ENCODE measurements at places on chromosomes 11 and 22.

DNA sequence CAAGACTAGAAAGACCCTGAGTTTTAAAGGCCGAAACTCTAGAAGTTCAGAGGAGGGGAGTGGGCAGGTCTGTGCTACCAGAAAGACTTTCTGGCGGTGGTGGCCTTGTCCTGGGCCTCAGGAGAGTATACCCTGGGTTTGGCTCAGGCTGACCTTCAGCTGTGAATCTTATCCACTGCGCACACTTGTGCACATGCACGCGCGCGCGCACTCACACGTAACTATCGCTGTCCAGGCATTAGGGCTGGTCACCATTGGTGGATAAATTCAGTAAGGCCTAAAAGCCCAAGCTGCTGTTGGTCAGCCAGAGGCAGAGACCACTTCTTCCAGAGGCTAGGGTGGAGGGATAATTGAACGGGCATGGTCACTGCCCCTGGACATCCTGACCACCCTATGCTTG, 25.1 kb downstream of the ARHGEF17 start:
- no peak for DNase-seq

GRCh38 chr22:17115236-17115635, 5.9 kb downstream of the TMEM121B start:
- DNase-seq = no peak

DNA sequence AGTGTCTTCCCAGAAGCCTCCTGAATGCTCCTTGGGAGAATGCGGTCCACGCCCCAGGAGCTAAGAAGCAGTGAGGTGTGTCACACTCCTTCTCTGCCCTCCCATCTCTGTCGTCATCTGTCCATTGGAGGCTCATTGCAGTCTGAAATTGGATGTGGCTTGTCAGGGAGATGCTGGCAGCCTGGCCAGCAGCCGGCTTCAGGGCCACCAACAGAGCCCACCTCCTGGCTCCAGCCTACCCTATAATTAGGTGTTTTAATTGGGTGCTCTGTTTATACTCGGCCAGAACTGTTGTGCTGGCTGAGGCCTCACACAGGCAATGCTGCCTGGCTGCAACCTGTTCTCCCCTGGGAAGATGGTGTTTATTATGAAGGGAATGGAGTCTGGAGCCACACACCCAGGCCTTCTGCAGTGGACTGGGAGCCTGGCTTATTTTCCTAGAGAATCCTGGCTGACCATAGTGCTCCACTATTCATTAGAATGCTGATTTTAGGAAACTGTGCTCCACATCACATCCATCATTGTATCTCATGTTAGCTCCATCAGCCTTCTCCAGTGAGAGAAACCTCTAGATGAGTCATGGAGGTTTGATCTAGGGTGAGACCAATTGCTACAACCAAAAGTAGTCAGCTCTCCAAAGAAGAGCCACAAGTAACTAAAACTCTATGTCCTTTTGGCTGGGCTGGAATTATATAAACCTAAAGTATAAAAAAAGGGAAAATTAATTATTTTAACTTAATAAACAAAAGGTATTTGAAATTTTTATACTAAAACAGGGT, 86.8 kb upstream of the CRTAM start:
- no peak for DNase-seq

- no peak for DNase-seq
These were observed 11.1 kb upstream of the ENDOD1 start for GRCh38 chr11:95078526-95078925.

DNA sequence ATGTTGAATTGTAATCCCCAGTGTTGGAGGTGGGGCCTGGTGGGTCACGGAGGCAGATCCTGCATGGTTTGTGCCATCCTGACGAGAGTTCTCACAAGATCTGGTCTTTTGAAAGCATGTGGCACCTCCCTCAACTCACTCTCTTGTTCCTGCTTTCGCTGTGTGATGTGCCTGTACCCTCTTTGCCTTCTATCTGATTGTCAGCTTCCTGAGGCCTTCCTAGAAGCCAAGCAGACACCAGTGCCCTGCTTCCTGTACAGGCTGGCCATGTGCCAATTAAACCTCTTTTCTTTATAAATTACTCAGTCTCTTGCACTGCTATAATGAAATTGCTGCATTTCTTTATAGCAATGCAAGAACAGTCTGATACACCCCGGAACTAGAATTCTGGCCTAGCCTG, 13.1 kb downstream of the PTPN5 start:
- no peak for DNase-seq

GRCh38 chr11:67499808-67500483, 5.2 kb downstream of the PITPNM1 start:
- DNase-seq = no peak

DNA sequence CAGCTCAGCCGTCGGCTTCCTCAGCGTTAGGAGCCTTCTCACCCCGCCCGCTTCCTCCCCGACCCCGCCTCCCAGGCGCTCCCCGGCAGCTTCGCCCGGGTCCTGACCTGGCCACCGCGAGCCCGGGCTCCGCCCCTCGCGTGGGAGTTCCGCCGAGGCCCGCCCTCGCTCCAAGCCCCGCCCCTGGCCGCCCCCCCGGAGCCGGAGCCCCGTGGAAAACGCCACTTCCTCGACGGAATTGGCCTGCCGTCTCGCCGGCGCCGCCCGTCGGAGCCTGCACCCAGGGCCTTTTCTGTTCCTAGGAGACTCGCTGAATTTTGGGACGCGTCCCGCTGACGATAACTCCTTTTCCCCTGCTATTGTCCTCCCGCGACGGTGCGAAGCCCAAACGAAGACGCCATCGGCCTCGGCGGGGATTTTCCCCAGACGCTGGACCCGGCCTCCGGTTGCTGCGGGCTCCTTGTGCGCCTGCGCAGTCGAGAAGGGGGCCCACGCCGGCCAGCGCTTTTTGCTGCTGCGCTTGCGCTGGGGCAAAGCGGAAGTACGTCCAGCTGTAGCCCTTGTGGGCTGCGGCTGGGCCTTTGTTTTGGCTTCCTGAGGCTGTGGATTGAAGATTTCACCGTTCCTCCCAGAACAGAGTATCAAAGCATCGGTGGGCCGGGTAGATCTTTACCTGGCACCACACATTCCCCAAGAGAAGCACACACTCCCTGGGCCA, 10.0 kb downstream of the RELA start:
- DNase-seq = peak; percentile 96

DNA sequence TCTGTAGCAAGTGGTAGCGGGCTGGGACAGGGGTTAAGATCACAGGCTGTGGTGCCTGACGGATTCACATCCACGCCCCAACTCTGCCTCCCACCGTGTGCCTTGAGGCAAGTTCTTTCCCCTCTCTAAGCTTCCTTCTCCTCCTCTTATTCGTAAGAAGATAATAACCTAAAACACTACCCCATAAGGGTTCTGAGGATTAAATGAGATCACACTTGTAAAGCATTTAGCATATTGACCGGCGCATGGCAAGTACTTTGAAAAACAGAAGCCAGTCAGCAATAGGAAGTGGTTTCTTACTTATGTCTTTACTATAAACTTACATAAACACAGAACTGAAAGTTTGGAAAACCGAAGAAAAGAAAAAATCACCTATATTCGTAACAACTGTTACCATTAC, 15.5 kb upstream of the LMO2 start:
- no peak for DNase-seq

- peak; percentile 47 for DNase-seq
These were observed 576 bp upstream of the SC5D start for GRCh38 chr11:121291896-121292494.

- DNase-seq = peak; percentile 91
These were observed 130.5 kb upstream of the C11orf58 start for GRCh38 chr11:16607675-16608644.

DNA sequence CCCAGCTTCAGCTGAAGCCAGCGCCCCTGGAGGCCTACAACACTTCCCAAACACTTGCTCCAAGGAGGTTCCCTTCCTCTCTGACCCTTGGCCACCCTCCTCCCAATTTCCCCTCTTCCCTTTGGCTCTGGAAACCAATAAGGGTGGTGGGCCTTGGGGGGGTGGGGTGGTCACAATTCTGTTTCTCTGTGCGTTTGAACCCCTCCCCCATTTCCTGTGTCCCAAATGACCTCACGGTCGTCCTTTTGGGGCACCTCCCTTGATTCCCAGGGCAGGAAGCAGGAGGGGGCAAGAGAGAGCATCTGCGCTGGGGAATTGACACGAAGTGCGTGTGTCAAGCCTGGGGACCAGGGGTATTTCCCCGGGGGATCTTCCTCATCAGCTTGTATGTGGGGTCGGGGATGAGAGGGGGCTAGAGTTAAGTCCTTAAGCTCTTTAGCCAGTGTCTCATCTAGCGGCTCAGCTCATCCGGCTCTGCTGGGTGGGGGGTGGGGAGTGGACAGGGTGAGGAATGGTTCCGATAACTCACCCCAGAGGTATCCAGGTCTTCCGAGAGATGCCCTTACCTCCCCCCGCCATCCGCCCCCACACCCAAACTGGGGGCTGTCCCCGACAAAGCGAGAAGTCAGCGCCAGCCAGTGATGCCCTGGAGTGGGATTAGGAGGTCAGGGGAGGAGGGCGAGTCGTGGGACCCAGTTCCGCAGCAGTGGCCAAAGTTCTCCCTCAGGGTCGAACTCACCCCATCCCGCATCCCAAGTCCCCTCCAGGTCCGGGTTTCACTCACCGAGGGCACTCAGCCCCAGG, 587 bp downstream of the ESAM start:
- no peak for DNase-seq

Measured in right forelimb (tissue), 1 donor.